ENCODE measurements at places on chromosomes 12 and 14.

DNA sequence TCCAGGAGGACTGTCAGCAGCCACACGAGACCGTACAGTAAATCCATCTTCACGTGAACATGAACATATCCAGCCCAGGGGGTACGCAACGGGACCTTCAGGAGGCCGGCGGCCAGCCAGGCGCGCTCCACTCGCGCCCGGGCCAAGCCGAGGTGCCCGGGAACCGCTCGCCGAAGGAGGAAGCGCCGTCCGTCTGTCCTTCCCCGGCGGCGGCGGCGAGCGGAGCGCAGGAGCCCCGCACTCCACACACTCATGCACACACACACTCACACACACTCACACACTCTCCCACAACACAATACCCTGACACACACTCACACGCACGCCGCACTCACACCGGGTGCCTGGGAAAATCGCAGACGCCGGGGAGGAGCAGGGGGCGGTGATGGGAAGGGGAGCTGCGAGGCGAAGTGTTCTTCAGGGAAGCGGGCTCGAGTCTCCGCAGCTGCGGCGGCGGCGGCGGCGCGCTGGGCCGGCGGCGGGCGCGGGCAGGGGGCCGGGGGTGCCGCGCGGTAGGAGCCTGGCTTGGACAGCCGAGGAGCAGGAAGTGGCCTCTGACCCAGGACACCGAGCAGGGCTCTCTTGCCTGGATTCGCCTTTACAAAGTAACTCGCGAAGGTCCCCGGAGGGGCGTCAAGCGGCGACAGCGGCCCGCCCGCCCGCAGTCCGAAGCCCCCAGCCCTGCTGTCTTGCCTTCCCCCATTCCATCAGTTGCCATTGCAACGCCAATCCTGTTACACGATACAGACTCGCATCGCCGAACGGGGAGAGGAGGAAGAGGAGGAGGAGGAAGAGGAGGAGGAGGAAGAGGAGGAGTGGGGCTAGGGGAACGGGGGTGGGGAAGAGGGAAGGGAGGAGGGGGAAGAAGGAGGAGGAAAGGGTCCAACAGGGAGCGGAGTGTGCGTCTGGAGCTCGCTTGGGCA lies 601 bp downstream of the MDGA2 start:
- DNase-seq, result no peak

DNA sequence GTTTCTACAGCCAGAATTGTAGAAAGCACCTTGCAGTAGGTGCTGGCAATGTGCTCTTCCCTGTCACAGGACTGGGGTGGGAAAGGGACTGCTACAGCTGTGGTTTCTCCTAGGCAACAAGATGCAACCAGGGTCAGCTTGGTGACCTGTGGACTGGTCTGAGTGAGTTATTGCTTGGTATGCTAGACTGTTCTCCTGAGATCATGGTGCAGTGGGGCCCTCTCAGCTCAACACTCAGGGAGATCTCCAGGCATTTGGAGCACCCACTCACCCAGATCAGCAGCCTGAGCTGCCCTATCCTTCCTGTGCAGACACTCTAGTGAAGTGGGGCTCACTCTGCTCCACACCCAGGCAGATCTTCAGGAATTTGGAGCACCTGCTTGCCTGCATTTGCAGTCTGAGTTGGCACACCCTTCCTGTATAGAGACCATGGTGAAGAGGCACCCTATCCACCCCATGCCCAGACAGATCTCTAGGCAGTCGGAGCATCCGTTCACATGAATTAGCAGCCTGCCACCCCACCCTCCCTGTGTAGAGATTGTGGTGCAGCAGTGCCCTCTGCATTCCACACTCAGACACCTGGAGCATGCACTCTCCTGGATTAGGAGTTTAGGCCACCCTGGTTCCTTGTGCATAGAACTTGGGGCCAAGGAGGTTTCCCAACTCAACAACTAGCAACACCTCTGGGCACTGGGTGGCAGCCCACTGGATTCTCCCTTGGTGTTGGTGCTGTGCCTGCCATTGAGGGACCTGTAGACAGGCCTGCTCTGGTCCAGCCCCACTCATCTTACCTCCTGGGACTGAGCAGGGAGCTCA lies 3.8 kb upstream of the FAM186B start:
- no peak for DNase-seq

DNA sequence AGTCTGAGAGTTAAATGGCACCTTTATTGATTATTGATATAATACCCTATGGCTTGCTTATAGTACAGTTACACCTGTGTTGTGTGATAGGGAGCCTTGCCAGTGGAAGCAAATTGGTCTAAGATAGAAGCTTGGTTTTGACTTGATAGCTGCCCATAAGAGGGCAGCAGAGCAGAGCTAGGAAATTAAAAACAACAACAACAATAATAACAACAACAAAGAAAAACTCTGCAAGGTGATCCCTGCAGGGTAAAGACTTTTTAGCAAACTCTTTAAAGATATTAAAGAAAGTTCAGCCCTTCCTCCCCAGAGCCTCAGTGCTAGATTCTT lies 18.0 kb upstream of the RNASE10 start:
- no peak for DNase-seq

GRCh38 chr12:88325076-88325815 lies 183.1 kb downstream of the TMTC3 start:
- DNase-seq, result no peak

- no peak for DNase-seq
These were observed 891 bp downstream of the PLEKHA5 start for GRCh38 chr12:19130224-19131024.

DNA sequence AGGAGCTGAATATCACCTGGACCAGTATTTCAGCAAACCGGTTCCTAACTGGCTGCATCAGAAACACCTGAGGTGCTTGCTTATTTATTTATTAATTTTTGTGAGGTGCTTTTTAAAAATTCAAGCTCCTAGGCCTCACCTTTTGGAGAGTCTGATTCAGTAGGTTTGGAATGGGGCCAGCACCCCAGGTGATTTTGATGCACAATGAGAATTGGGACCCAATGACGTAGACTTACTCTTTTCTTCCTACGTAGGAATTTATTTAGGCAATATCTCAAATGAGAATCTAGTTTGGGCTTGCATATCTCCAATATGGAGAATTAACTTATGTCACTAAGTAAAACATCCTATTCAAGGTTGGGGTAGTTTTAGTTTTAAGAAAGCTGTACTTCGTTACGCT lies 7.3 kb downstream of the YEATS4 start:
- no peak for DNase-seq

DNA sequence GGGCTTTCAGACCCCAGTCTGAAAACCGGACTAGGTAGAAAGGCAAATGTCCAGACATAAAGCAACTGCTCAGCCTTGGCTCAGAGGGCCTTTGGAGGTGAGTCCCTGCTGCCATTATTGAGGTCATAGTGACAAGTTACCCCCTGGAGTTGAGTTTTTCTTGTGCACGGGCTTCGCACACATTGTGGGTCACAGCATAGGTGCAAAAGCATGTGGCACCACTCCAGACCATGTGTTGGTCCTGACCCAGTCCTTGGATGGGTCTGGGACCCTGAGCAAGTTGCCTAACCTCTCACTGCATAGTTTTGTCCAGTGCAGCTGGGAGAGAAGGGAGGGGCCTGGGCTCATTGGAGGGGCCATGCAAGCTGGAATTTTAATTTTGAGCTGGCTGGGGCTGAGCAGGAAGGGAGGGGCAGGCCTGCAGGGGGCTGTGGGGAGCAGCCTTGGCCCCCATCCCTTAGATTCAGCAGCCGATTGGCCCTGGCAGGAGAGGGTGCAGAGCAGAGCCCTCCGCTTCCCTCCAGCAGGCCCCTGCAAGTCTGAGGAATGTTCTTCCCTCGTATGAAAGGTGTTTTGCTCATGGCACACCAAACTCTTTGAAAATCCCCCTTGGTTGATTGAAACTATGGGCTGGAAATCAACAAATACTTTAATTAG lies 4.2 kb upstream of the KRT5 start:
- no peak for DNase-seq

- DNase-seq, result no peak
These were observed 28.8 kb upstream of the GZMB start for GRCh38 chr14:24662753-24663152.

DNA sequence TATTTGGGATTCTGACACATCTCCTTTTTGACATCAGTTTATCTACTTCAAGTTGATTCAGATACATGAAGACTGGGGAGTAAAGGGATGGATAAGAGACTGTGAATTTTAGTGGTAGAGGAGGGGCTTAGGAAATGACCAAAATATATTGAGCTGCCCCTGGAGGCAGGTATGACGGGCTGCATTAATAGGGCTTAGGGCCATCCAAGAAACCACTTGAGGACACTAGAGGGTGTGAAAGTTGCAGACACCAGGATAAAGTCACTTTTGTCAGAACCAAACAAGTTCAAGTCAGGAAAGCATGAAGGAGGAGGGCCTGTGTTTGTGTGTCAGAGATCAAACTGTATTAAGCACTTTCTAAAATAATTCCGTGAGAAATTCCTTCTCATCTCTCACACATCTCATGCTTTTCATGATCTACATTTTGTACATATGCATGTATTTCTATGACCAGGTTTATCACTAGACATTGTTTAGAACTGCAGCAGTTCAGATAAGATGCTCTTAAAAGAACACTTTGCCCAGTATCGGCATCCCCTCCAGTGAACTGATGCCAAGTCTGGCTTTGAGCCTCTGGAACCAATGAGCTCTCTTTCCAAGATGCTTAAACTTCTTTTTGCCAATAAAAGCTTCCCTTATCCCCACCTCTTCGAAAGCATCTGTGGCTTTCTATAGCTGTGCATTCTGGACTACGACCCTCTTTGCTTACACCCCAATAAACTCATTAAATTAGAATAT lies 136.9 kb downstream of the SLC38A1 start:
- no peak for DNase-seq

DNA sequence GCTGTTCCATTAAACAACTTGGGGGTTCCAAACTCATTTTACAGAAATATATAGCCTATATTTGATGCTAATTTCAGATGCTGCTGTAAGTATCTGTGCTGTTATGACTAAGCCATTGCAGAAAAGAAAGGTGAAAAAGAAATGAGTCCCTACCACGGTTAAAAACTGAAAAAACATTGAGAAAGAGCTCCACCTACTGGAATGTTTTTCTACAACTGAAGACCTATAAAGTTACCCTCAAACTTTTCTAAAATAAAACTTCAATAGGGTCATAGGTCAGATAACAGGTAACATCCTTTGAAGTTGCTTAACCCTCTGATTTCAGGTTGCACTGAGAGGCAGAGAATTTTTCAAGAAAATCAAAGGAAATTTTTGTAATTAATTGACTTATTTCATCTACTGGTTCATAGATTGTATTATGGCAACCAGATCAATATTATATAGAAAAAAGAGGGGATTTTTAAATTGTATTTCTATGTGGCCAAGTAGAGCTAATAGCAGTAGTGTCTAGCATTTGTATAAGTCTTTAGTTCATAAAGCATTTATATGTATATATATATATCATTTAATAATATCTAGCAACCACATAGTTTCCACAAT lies 279.9 kb downstream of the RPS29 start:
- DNase-seq, result no peak

DNA sequence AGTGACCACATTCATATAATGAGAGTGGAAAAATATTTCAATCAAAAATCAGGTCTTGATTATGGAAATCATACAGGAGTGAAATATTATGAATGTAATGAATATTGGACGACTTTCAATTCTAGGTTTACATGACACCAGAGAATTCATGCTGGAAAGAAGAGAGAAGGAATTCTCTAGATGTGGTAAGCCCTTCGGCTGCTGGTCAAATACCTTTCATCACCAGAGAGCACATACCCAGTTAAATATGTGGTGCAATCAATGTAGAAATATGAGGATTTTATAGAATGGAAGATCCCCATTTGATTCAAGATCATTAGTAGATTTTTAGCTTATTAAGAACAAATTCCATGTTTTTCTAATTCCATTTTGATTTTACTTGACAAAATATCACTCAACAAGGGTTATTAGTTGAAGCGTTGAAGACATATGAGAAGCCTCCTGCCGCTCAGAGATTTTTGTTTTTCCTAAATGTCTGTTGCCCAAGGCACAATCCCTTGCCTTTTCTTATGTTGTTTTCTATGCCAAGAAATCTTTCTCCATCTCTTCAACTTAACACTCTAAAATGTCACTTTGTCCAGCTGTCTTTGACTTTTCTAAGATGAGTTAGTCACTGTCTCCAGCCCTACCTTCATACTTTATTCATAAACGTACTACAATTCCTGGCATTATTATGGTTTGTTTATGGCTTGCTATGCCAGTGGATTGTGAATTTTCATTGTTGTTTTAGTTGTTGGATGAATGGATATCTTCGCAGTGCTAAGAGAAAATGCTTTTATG lies 72.8 kb upstream of the ZDHHC17 start:
- no peak for DNase-seq

- no peak for DNase-seq
These were observed 9.3 kb downstream of the ANKRD33 start for GRCh38 chr12:51897181-51897580.

DNA sequence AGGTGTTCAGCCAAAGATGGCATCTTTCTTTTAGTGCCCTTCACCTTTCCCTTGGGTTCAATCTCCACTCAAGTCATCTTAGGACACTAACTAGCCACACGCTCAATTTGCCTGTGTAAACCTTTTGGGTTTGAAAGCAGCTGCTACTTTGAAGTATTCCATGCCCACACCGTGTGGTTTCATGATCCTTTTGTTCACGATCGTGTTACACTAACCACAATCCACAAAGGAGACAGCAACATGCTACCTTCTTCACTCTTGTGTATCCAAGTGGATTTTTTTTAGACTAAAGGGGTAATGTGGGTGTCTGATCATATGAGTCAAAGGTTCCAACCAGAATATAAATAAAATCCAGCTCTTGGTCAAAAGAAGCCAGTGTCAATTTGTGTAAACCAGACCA lies 122.7 kb upstream of the FAR2 start:
- DNase-seq, result no peak

DNA sequence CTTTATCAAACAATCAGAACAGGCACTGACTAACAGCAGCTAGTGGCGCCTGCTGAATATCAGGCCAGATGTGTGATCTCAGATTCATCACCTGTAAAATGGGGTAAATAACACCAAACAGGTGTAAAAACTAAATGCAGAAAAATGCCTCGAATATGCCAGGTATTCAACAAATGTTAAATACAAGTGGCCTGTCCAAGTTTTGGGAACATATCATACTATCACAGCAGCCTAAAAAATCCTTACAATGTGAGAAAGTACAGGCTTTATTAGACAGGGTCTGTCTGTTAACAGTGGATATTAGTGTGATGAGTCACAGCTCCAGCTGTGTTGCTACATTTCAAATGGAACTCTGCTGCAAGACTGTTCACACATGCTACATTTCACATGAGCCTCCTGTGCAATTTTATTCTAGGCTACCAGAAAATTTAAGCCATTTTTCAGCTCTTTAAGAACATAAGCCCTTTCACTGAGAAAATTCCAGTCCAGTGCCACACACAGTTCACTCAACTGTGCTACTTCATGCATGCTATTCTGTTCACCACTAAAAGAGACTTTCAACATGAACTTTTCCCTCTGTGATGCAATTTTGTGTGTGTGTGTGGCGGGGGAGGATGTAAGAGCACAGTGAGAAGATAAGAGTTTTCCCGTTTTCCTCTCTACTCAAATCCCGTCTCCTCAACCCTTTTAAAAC lies 56.7 kb downstream of the MSRB3 start:
- DNase-seq, result no peak

- DNase-seq, result no peak
These were observed 12.5 kb downstream of the GNS start for GRCh38 chr12:64746663-64747062.

Measured in stimulated activated CD8-positive, alpha-beta memory T cell treated with anti-CD3 and anti-CD28 coated beads, Interleukin-15, amount 100 ng/mL, for 1 hour (primary cell).